ENCODE measurements at places on chromosomes 5 and 9. TPM values are rescaled to one million over a fixed set of nuclear protein-coding genes. Genes with fewer than 3 reads are reported as not detected.

DNA sequence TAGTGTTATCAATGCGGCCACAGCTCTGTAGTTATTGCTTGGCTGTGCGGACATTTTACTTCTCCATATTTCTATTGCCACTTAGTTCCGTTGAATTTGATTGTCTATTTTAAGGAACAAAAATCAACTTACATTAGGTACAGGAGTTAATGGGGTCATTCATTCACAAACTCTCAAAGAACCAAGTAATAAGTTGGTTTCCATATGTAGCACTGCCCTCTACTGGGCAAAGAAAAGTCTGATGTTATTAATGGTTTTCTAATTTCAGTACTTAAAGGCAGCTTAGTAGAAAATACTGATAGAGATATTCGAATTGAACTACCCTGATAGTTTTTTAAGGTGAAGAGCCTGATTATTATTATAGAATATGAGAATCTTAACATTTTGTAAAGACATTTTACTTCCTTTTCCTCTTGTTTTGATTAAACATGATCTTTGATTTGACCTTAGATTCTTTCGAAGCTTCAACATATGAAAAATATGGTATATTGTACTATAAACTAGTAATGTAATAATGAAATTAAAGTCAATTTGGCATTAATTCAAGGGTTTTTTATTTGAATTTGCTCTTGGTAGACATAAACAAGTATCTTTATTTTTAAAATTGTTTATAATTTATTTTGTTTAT, 119.5 kb upstream of the CTNND2 start:
- no peaks in the 10 kb centered on the region for H3K27me3 ChIP-seq
- H3K4me3 ChIP-seq, result no peak overlapping the region
- H3K27ac ChIP-seq, result no peak overlapping the region
- no peaks in the 10 kb centered on the region for H3K4me1 ChIP-seq
- no peak for DNase-seq
- no peaks in the 10 kb centered on the region for H3K36me3 ChIP-seq

DNA sequence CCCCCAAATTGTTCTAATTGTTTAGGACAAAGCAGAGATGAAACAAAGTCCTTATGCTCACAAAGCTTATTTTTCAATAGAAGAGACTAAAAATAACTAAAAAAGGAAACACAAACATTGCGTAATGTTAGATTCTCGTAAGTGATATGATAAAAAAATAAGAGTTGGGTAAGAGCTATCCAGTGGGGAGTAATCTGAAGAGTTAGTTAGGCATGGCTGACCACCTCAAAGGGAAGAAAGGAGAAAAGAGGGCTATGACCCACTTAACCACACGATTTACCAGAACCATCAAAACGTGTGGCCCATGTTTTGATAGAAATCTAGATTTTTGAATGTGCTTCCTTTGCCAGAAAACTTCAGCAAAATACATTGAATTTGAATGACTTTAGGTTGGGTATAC, 1296.8 kb upstream of the NUDT12 start:
- H3K27me3 ChIP-seq, result no peaks in the 10 kb centered on the region
- DNase-seq, result no peak
- H3K4me3 ChIP-seq, result no peak overlapping the region
- H3K27ac ChIP-seq, result no peak overlapping the region
- no peaks in the 10 kb centered on the region for H3K36me3 ChIP-seq
- no peaks in the 10 kb centered on the region for H3K4me1 ChIP-seq

GRCh38 chr5:44388321-44389089, 715 bp downstream of the FGF10 start:
- DNase-seq, result no peak
- peaks cover 8% of the 10 kb centered on the region for H3K27me3 ChIP-seq
- H3K27ac ChIP-seq, result no peak overlapping the region
- no peaks in the 10 kb centered on the region for H3K36me3 ChIP-seq

DNA sequence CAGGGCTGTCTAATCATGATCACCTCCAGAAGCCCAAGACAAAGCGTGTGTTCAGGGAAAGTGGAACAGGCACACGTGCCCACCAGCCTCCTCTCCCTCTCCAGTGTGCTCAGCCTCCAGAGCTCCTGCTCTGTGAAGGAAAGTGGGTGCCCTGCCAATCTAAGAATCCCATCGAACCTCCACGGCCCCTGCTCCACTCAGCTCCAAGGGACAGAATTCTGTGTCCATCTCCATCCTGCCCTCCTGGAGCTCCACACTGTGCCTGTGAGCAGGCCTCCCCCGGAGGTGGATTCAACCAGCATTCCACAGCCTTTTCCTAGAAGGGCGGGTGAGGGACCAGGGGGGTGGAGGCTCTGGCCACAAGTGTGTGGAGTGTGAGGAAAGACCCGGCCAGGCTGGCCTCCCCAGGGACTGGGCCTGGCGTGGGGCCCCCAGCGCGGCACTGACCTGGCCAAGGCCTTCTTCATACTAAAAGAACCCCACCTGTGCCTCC, 6.0 kb downstream of the EEIG1 start:
- no peaks in the 10 kb centered on the region for H3K27me3 ChIP-seq
- H3K4me3 ChIP-seq, result no peak overlapping the region
- H3K4me1 ChIP-seq, result peaks cover 74% of the 10 kb centered on the region
- peak overlapping the region; percentile 95 for H3K27ac ChIP-seq
- DNase-seq, result peak; percentile 35
- H3K36me3 ChIP-seq, result no peaks in the 10 kb centered on the region

GRCh38 chr9:121776001-121776738, 124.7 kb downstream of the DAB2IP start:
- DNase-seq, result no peak
- H3K27ac ChIP-seq, result no peak overlapping the region
- peaks cover 48% of the 10 kb centered on the region for H3K4me1 ChIP-seq
- no peak overlapping the region for H3K4me3 ChIP-seq

DNA sequence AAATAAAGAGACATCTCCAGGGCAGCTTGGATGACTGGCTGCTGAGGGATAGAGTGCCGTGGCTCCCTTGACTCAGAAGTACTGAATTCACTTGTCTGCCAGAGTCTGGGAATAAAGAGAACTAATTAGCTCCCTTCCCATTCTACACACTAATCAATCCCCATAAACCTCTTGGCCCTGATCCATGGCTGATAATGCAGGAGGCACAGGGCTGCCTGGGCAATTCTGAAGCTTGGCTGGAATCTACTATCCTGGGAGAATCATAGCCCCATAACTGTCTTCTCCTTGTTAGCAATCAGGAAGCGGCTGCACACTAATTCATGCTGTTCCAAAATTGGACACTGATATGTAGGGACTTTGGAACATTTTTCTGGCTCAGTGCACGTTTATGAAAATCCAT, 197.7 kb downstream of the PTTG1 start:
- DNase-seq, result no peak
- no peaks in the 10 kb centered on the region for H3K27me3 ChIP-seq
- no peaks in the 10 kb centered on the region for H3K4me1 ChIP-seq
- H3K27ac ChIP-seq, result no peak overlapping the region

GRCh38 chr9:90054810-90055209, 450.0 kb downstream of the GADD45G start:
- no peaks in the 10 kb centered on the region for H3K27me3 ChIP-seq
- no peak overlapping the region for H3K4me3 ChIP-seq
- H3K4me1 ChIP-seq, result no peaks in the 10 kb centered on the region

DNA sequence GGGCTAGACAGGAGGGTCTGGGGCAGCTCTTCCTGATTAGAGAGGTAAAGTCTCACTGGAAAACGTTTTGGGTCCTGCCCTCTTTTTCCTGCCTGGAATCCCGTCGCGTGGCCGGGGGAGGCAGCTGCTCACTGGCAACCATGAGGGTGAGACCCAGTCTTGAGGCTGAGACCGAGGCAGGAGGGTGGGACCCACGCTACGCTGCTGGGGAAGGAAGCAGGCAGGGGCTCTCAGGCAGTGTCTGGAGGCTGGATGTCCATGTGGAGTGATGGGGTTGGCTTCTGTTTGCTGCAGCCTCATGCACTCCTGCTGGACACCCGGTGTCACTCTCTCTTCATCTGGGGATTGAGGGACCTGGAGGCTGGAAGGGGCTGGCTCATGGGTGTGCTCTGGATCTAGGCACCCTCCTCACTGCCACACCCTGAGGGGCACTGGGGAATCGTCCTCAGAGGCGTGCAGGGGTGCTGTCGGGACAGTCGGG, 11.3 kb upstream of the SLC2A6 start:
- no peaks in the 10 kb centered on the region for H3K36me3 ChIP-seq
- H3K27me3 ChIP-seq, result no peaks in the 10 kb centered on the region
- H3K4me1 ChIP-seq, result peaks cover 20% of the 10 kb centered on the region

GRCh38 chr9:127538849-127539258, 73.2 kb upstream of the STXBP1 start:
- H3K36me3 ChIP-seq, result peaks cover 13% of the 10 kb centered on the region
- H3K4me1 ChIP-seq, result peaks cover 84% of the 10 kb centered on the region
- H3K27me3 ChIP-seq, result no peaks in the 10 kb centered on the region
- peak overlapping the region; percentile 2 for H3K27ac ChIP-seq

DNA sequence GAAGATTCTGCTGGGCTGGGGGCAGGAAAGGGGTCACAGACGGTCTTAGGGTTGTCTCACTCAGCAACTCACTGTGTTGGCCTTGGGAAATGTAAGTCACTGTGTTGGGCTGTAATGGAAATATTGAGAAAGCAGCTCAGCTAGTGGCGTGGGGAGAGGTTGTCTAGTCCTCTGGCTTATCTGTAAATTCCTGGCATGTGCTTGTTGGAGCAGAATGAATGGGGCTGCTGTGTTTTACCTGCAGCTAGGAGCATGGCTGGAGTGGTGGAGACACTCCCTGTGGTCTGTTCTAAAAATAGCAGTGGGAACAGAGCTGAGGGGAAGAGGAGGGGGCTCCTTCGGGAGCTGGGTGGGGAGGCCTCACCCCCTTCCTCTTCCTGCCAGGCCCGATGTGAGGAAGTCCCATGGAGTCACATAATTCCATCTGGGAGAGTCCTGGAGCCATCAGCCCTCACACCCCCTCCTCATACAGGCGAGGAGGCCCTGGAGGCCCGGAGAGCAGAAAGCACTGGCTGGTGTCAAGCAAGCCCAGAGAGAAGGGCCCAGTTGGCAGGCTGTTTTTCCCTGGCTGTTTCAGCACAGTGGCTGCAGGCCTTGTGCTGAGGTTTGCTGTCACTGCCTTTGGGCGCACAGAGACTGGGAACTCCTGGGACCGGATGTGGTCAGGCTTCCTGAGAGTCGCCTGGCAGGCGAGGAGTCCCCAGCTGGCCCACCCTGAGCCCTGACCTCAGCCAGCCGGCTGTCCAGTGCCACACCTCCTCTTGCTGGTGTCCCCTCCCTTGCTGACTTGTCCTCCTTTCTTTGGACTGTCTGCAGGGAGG, 84.9 kb downstream of the RGS3 start:
- H3K27ac ChIP-seq, result peak overlapping the region; percentile 89
- H3K36me3 ChIP-seq, result peaks cover 22% of the 10 kb centered on the region
- H3K27me3 ChIP-seq, result no peaks in the 10 kb centered on the region
- H3K4me3 ChIP-seq, result no peak overlapping the region
- peak; percentile 88 for DNase-seq

DNA sequence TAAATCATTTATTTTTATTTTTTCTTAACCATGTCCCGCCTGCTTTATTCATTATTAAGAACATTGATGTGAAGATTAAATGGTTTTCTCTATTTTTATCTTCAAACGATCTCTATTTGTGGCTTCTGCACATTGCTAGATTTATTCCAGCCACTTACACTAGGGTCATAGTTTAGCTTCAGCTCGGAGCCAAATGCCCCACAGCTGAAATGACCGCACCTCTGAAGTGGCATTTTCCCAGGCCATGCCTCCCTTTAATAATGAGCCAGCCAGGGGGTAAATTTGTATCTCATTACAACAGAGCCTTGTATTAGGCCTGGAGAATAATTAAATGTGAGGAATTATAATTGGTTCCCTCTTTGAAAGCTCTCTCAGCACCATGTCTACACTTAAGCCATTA, 89.4 kb downstream of the DOCK8 start:
- no peak overlapping the region for H3K27ac ChIP-seq
- no peaks in the 10 kb centered on the region for H3K36me3 ChIP-seq
- DNase-seq, result no peak
- no peaks in the 10 kb centered on the region for H3K4me1 ChIP-seq
- no peak overlapping the region for H3K4me3 ChIP-seq

DNA sequence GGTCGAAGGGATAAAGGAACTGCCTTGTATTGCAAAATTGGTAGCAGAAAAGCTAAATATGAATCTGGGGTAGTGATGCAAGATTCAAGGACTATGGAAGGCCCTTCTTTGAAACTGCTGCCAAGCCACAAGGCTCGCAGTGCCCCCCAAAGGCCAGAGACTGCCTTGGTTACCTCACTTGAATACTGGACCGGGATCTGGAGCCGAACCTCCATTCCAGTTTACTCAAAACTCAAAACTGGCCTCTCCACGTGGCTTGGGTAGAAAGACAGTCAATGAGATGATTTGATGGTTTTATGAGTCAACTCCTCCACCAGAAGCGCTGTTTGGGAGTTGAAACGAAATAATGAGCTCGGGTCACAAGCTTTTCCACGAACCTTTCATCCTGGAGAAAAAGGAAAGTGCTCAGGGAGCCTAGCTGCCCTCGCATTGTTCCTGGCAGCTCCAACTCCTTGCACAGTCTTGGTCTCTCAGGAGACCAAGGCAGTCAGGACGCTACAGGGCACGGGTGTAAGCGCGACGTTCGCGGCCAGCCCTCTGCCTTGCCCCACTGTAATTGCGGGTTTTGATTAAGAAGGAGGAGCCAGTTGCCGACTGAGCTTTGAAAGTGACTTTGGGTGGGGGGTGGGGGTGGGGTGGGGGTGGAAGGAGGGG, 2.8 kb downstream of the ST8SIA4 start:
- H3K27ac ChIP-seq, result peak overlapping the region; percentile 97
- DNase-seq, result peak; percentile 65
- H3K4me3 ChIP-seq, result peak overlapping the region; percentile 51
- H3K36me3 ChIP-seq, result peaks cover 3% of the 10 kb centered on the region
- no peaks in the 10 kb centered on the region for H3K27me3 ChIP-seq
- no peaks in the 10 kb centered on the region for H3K4me1 ChIP-seq

DNA sequence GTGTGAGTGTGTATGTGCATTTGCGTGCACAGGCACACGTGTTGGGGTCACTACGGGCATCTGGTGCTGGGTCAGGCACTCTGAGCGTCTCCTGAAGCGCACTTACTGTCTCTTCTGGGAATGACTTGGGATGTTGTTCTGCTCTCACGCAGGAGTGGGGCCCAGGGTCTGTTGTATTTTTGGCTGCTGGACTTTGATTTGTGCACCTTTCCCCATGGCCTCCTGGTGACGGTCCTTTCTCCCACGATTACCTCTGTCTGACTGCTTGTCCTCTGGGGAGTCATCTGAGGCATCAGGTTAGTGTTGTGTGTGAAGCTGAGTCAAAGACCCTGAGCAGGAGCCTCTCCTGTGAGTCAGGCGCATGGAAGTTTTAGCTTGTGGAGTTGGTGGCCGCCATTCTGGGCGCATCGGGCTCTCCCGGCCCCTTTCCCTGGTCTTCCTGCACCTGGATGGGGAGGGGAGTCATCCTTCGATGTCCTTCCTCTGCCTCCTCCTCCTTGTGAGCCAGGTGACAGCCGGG, 62.1 kb downstream of the RXRA start:
- H3K4me1 ChIP-seq, result peaks cover 24% of the 10 kb centered on the region
- DNase-seq, result no peak
- no peak overlapping the region for H3K27ac ChIP-seq
- H3K27me3 ChIP-seq, result no peaks in the 10 kb centered on the region

The GARNL3 gene
- 7.1 TPM for polyA plus RNA-seq

The PCDHB3 gene
- 0.27 TPM for polyA plus RNA-seq

The CRB2 gene
- polyA plus RNA-seq, result not detected

The S1PR3 gene
- 14.1 TPM for polyA plus RNA-seq

All from heart left ventricle (tissue), 16 donors.